ENCODE measurements at places on chromosomes 16 and 17.
A peak's percentile ranks its signal among the peaks of the same experiment; 100 is the strongest.

DNA sequence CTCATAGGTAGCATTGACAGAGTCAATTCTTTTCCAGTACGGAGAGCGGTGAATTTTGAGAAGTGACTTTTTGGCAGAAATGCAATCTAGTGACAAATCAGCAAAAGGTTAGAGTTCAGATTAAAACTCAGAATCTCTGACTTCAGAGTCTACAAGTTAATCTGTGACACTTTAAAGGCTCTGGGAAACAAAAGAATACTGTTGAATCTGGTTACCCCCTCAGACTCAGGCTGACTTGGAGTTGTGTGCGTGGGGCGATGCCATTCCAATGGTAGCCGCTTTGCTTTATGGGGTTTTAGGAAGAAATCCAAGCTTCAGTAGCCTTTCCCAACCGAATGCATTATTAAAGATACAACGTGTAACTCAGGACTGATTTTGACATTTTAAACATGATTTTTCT, 118.2 kb downstream of the CDH13 start:
- no peak for DNase-seq

GRCh38 chr16:22886927-22887326, 73.0 kb downstream of the HS3ST2 start:
- no peak for DNase-seq

DNA sequence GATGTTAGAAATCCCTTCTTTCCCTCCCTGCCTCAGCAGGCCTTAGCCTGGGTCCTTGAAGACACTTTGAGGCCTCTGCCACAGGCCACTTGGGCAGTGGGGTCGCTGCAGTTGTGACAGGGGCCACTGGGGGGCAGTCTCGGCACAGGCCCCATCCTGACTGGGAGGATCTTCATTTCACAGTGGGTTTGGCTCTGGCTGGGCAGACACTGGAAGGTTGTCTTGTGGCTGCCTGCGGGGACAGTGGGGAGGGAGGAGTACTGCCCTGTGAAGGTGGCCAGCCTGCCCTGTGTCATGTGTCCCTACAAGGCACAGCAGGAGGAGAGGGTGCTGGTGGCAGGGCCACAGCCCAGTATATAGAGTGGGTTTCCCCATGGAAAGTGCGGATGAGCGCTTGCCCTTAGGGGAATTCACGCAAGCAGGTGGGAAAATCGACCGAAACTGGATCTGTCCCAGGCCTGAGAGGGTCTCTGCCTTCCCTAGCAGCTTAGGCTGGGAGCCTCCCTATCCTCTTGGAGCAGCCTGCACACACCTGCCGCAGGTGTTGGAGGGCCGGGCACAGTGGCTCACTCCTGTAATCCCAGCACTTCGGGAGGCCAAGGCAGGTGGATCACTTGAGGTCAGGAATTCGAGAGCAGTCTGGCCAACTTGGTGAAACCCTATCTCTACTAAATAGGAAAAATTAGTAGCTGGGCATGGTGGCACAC, 28.8 kb downstream of the GINS2 start:
- peak; percentile 36 for DNase-seq

GRCh38 chr16:4261557-4262172, 11.2 kb downstream of the TFAP4 start:
- DNase-seq = no peak

DNA sequence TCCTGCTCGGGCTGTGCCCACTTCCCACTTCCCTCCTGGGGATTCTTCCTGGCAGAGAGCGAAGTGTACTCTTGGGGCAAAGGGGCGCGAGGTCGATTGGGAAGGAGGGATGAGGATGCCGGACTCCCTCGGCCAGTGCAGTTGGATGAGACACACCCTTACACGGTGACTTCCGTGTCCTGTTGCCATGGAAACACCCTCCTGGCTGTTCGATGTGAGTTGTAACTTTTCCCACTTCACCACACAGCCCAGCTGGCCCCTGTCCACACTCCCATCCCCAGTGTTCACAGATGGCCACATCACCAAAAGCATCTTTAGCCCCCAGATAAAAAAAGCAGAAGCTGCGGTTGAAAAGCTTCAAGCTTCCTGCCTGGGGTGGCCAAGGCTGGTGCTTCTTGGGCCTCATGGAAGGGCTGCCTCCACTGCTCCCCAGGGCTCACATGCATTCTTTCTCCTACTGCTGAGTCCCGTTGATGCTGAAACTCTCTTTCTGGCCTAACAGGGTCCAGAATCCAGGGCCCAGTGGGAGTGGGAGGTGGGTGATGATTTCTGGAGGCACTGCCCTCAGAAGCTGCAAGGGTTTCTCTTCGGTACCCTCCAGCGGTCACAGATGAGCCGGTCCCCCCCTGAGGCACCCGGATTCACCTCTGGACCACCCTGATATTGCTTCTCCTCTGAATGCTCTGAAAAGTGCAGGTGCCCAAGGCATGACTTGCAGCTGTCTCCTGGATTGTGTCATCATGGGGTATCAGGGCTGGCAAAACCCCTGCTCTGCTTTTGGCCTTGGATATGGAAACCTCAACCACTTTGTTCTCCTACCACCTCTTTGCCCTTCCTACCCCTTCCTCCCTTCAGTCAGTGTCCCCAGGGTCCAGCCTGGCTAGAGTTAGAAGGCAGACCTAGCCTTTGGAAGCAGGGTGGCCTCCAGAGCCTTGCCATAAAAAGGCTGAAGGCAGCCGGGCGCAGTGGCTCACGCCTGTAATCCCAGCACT, 2.2 kb upstream of the TRAF4 start:
- DNase-seq = no peak

- DNase-seq = no peak
These were observed 19.9 kb upstream of the PITPNM3 start for GRCh38 chr17:6576038-6576785.

DNA sequence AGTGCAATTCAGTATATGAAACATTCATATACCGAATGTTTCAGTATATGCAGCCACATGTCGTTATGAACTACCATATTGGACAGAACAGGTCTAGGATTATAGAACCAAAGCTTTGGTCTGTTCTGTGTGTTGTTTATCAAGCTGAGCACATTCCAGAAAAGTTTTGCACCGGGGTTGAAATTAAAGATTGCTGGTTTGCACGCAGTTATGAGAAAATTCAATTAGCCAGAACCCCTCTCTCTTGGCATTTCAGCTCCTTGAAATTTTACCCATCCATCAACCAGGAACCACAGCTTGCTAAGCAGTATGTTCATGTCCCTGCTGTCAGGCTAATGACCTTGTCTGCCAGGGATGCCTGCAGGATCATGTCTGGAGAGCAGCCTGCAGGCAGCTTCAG, 9.5 kb downstream of the KRT32 start:
- DNase-seq = no peak

GRCh38 chr17:45307290-45308015, 9.4 kb downstream of the MAP3K14 start:
- DNase-seq = peak; percentile 90

DNA sequence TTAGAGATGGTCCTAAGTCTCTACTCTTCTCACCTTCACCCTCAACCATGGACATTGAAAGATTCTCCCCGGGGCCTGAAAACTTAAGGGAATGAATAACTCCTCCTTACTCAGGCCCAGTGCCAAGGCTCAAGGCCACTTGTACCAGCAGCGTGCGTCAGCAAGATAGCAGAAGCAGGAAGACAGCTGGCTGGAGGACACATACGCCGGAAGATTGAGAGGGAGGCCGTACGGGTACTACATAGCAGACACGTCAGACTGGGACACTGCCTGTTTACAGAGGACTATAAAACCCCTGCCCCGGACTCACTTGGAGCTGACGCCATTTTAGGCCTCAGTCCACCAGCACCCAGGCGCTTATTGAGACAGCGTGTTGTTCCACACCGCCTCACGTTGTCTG, 75.8 kb upstream of the MED13 start:
- peak; percentile 24 for DNase-seq

DNA sequence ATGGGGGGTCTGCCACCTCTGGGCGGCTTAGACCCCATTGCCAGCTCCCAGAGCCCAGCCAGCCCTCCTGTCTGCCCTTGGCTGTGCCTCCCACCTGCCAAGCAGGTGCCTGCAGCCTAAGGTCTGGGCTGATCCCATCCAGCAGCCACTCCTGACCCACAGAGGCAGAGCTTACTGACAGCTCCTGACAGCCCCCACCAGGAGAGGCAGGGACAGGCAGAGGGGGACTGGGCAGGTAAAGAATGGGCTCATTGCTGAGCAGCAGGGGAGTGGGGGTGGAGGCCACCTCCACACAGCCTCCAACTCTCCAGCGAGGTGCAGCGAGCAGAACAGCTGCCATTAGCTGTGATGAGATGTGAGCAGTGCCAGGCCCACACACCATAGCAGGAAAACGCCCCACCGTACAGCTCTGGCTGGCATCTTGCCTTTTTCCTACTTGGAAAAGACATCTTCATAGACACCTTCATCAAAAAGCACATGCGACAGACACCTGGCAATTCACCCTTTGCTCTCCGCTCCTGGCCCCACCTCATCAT, 164.4 kb downstream of the C16orf78 start:
- no peak for DNase-seq

DNA sequence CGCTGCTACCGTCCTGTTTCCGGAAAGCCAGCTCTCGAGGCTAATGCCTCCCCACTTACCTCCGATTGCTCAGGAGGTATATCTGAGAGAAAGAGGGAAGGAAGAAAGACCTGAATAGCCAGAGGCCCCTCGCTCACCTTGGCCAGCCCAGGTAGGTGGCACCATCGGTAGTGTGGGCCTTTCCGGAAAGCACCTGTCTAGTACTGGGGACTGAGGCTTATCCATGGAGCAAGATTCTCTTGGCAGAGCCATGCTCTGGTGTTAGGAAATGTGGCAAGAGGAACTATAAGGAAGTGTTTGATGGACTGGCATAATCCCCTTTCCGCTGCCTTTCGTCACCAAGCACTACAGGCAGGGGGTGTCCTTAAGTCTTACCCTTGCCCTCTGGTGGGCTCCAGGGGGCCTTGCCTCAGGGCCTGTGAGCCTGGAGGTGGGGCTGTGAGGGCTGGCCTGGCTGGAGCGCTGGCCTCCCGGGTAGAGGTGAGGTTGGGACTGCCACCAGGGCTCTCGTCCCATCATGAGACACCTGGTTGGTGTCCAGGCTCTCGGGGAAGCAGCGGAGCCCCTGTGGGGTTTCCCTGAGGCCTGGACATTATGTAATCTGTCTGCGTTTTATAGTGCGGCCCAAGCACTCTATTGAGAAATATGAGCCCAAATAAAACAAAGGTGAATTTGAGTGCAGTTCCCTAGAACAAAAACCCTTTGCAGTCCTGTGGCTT, 2.9 kb downstream of the CMIP start:
- DNase-seq = no peak

- DNase-seq = peak; percentile 97
These were observed at the start of gene CAVIN1 for GRCh38 chr17:42422958-42423712. Gene CAVIN1 (minus strand): TSS chr17:42423256. CDS start chr17:42423097, 159 bp downstream.

- peak; percentile 45 for DNase-seq
These were observed at the start of gene SAMD14 for GRCh38 chr17:50129728-50130558. Gene SAMD14 (minus strand): TSS chr17:50130160. CDS start chr17:50124959, 5,201 bp downstream.

DNA sequence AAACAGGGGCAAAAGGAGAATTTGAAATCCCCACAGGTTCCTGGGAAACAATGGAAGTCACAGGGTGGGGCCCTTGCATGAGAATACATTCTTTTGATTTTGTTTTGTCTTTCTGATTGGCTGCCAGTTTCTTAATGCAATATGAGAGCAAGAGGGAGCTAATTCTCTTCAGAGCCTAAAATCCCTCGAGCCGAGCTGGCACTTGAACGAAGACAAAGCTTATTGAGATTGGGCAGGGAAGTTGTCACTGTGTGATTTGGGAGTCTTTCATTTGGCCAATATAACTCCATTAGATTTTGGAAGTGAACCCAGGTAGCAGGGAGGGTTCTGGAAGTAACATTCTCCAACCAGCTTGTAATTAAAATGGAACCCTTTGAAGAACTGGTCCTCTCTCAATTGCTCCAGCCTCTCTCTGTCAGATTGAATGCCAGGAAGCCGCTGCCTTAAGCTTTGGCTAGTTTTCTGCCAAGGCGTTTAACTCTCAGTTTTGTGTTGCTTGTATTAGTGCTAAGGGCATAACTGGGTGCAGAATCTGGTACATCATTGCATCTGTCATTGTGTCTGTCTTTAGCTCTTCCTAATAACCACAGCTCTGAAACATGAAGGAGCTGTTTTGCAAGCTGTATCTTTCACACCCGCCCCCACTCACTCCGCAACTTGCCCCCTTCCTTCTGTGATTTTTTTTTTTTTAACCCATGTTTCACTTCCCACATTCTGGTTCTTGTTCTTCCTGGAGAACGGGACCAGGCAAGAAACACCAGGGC, 272.0 kb downstream of the MAF start:
- DNase-seq = no peak

DNA sequence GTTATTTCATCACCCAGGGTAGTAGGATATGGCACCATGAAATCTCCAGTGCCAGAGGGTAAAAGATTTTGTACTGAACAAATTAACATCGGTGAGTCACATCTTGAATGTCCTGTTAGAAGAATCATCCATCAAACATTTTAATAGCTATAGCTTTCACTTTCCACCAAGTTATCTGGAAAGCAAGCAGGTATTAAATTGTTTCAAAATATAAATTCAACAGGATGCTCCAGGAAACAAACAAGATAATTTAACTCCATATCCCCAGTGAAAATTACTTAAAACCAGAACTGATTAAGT, 2.4 kb downstream of the VEZF1 start:
- peak; percentile 83 for DNase-seq

DNA sequence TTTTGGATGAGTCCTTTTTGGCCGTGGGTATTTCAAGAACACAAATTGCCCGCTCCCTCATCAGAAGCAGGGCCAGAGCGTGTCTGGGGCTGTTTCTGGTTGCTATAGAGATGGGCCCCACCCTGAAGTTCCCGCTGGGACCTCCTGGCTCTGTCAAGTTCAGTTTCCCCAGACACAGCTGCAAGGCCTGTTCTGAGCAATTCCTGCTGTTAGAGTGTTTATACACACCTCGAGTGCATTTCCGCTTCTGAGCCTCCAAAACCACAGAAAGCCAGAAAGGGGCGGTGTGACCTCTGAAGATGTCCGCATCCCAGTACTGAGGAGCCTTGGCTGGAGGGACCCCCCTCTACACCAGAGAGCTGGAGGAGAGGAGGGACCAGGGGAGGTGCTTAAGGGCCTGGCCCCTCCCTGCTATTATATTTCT, 9.3 kb upstream of the WBP2 start:
- no peak for DNase-seq

GRCh38 chr16:72961863-72962262, 86.1 kb downstream of the ZFHX3 start:
- DNase-seq = no peak

DNA sequence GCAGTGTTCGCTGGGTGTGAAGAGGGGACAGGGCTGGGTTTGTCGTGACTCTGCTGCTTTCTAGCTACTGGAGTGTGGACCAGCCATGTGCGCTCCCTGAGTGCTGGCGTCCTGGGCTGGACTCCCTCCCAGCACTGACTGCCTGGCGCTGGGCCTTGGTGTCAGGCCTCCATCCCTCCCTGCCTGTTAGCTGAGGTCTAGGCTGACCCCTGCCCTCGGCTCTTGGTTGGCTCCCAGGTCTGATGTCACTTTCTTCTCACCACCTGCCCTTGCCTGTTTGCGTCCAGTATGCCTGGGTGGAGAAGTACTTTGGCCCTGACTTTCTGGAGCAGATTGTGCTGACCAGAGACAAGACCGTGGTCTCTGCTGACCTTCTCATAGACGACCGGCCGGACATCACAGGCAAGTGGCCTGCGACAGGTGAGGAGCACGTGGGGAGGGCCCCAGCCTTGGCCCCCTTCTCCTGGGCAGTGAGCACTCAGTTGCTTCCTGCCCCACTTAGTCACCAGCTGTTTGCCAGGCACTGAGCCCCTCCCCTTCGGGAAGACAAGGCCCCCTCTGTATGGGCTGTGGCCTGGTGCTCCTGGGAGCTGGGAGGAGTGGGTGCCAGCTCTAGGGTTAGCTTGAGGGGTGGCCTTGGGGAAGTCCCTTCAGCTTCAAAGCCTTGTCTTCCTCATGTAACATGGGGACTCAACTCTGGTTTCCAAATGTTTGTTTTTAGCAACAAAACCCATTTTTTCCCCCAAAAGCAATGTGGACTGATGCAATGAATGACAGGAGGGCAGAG, 41.5 kb downstream of the NT5M start:
- no peak for DNase-seq
